Left ventricle myocardium inferior (tissue), 1 donor: ENCODE measurements at places on chromosomes 7 and 10. TPM values are rescaled to one million over a fixed set of nuclear protein-coding genes. Genes with fewer than 3 reads are reported as not detected.
A peak's percentile ranks its signal among the peaks of the same experiment; 100 is the strongest.

- DNase-seq, result no peak
- H3K27ac ChIP-seq, result no peak overlapping the region
- H3K27me3 ChIP-seq, result peaks cover 13% of the 10 kb centered on the region
- no peaks in the 10 kb centered on the region for H3K36me3 ChIP-seq
- no peak overlapping the region for H3K4me3 ChIP-seq
Measured at GRCh38 chr10:85222300-85222699, 893.9 kb downstream of the CCSER2 start.

GRCh38 chr10:14299556-14299955 is 31.2 kb downstream of the FRMD4A start:
- peaks cover 8% of the 10 kb centered on the region for H3K4me1 ChIP-seq
- H3K4me3 ChIP-seq, result no peak overlapping the region
- no peak for DNase-seq
- H3K27me3 ChIP-seq, result peaks cover 58% of the 10 kb centered on the region
- no peak overlapping the region for H3K27ac ChIP-seq

GRCh38 chr7:107902381-107902780 is 11.4 kb downstream of the DLD start:
- H3K4me1 ChIP-seq, result peaks cover 59% of the 10 kb centered on the region
- peaks cover 51% of the 10 kb centered on the region for H3K36me3 ChIP-seq
- H3K4me3 ChIP-seq, result no peak overlapping the region
- no peak for DNase-seq

DNA sequence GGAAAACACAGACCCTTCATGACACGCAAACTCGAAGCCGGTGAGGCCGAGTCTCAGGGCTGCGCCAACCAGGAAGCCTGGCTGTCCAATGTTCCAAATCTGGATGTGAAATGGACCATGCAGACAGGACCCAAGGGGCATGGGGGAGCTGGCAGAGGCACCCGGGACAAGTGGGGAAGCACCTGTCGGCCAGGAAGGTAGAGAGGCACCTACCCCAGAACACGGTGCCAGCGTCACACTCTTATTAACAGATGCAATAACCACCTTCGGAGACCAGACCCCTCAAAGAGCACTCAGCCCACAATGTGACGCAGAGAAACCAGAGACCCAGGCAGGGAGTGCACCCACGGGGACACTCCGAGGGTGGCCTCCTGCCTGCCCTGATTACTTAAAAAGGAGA is 88.3 kb upstream of the PDGFA start:
- peaks cover 3% of the 10 kb centered on the region for H3K36me3 ChIP-seq
- DNase-seq, result no peak
- no peaks in the 10 kb centered on the region for H3K27me3 ChIP-seq
- H3K4me1 ChIP-seq, result peaks cover 49% of the 10 kb centered on the region
- peak overlapping the region; percentile 50 for H3K27ac ChIP-seq

DNA sequence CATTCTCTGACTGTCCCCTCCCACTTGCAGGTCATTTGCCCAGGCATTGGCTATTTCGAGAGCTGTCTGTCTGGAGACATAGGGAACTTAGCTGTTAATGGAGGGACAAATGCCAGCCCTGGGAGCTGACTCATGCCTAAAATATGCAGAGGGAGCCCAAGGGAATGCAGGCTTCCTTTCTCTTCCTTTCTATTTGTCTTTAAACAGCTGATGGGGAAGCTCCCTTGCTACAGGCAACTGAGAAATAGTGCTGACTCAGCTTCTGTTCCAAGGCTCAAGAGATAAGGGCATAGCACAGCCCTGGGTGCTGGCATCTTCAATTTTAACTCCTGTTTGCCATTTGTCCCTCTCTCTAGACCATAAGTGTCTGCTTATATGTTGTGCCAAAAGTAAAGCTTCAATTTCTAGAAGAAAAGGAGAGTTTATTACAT is 82.7 kb upstream of the C1GALT1 start:
- no peak overlapping the region for H3K4me3 ChIP-seq
- DNase-seq, result peak; percentile 65
- no peaks in the 10 kb centered on the region for H3K36me3 ChIP-seq
- peak overlapping the region; percentile 7 for H3K27ac ChIP-seq
- H3K27me3 ChIP-seq, result no peaks in the 10 kb centered on the region
- H3K4me1 ChIP-seq, result peaks cover 24% of the 10 kb centered on the region

DNA sequence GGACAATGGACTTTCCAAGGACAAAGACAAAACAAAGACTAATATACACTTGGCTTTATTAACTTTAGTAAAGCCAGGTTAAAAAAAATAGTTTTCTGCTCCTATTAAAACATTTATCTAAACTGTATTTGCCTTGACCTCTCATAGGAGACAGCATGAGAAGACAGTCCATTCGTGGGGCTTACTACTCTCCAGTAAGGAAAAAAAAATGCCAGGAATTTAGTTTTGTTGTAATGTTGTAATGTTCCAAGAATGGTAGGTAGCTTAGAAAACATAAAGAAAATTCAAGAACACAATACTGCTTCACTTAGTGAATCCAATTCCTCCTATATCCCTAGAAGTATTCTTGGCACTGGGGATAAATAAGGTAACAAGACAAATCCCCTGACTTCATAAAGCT is 81.7 kb downstream of the KMT2C start:
- H3K36me3 ChIP-seq, result peaks cover 23% of the 10 kb centered on the region
- H3K4me3 ChIP-seq, result no peak overlapping the region
- DNase-seq, result no peak
- no peaks in the 10 kb centered on the region for H3K27me3 ChIP-seq

GRCh38 chr10:129727071-129727470 is 237.0 kb downstream of the EBF3 start:
- DNase-seq, result no peak
- H3K36me3 ChIP-seq, result peaks cover 18% of the 10 kb centered on the region
- H3K4me1 ChIP-seq, result no peaks in the 10 kb centered on the region
- no peak overlapping the region for H3K27ac ChIP-seq
- no peaks in the 10 kb centered on the region for H3K27me3 ChIP-seq

DNA sequence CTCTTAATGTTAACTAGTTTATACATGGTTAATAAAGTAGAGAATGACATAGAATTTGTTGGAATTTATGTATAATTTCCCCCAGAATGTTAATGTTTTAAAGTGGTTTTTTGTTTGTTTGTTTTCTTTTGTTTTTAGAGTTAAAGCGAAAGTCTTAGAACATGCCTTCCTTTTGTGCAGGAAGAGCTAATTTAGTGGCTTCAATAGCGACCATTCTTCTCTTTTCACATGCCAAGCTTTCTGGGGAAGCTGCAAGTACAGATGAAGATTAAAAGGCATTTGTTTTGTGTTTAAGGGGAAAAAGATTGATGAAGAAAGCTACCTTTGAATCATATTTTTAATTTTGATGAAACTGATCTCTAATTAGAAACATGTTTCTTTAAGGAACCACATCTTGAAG is 256.3 kb upstream of the CSTF2T start:
- peaks cover 22% of the 10 kb centered on the region for H3K4me1 ChIP-seq
- no peaks in the 10 kb centered on the region for H3K36me3 ChIP-seq
- no peak overlapping the region for H3K4me3 ChIP-seq
- H3K27me3 ChIP-seq, result no peaks in the 10 kb centered on the region
- H3K27ac ChIP-seq, result no peak overlapping the region

GRCh38 chr7:151484971-151485707 is 34.6 kb downstream of the RHEB start:
- no peak overlapping the region for H3K4me3 ChIP-seq
- H3K27ac ChIP-seq, result peak overlapping the region; percentile 26
- no peak for DNase-seq
- H3K36me3 ChIP-seq, result peaks cover 75% of the 10 kb centered on the region
- H3K27me3 ChIP-seq, result no peaks in the 10 kb centered on the region

DNA sequence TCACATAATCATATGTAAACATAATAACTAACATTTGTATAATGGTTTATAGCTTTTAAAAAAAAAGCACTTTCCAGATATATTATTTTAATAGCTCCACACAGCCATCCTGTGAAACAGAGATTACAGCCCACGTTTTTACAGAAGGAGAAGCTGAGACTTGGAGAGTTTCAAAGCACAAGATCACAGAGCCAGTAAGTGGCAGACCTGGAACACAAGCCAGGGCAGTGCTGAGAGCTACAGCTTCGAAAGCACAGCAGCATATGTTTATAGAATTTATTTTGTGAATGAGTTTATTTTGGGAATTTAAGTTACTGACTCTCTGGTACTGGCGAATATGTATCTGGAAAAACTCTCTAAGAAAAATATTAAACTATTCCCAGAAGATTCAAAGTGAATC is 149.4 kb downstream of the HDAC9 start:
- no peak overlapping the region for H3K4me3 ChIP-seq
- H3K27me3 ChIP-seq, result no peaks in the 10 kb centered on the region
- H3K4me1 ChIP-seq, result peaks cover 11% of the 10 kb centered on the region
- H3K36me3 ChIP-seq, result peaks cover 31% of the 10 kb centered on the region

GRCh38 chr10:86654411-86655172 is at the start of gene OPN4:
Gene OPN4 (plus strand): TSS chr10:86654547. CDS start chr10:86654784, 237 bp downstream.
- no peak for DNase-seq
- H3K4me3 ChIP-seq, result no peak within 1 kb of the TSS
- H3K27me3 ChIP-seq, result no peaks in the 10 kb centered on the region
- peaks cover 49% of the 10 kb centered on the region for H3K4me1 ChIP-seq

PIP gene
- total RNA-seq, result not detected

GTF2I gene
- 122 TPM for total RNA-seq
